ENCODE measurements at places on chromosomes 1 and 21.

GRCh38 chr1:31241321-31241720 lies 1.6 kb upstream of the NKAIN1 start:
- no peak for DNase-seq

DNA sequence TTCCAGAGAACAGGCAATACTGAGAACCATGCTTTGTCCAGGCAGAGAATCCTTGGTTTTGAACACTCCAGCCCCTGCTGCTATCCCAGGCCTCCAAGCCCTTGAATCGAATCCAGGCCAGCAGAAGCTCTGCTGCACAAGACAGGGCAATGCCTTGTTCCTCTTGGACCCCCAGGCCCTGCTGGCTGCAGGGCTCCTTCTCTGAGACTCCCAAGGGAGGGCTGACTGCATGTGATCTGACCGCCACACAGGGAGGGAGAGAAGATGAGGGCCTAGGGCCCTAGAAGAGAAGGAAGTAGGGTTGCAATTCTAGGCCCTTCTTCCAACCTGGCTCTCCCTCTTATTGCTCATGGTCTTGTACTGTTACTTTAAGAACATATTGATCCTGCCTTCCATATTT lies 160.6 kb upstream of the EDN2 start:
- no peak for DNase-seq

DNA sequence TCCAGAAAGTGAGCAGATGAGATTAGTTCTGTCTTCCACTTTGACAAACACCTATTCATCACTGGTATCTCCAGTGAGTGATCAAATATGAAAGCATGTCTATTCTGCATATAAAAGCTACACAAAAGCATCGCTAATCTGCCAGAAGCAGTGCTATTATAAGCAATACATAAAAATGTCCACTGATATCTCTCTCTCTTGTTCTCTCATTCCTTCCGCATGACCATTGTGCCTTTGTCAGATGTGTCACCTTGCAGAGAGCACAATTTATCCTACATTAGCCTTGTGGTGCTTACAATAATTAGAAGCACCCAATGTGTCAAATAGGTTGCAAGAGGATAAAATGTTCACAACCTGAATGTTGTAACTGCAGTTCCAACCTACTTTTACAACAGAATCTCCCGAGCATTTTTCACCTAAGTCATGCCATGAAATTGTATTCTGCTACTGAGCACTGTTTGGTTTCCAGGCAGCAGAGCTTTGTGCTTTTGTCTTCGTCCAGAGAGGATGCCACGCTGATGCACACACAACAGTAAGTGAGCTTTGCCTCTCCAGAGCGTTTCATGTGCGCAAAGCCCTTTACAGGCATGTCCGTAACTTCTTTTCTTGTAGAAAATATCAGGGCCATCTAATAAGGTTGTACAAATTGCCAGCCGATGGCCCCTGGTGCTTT lies 198.7 kb upstream of the PLD5 start:
- no peak for DNase-seq

- DNase-seq: no peak
Measured at GRCh38 chr1:200478945-200479558, 69.2 kb upstream of the ZNF281 start.

GRCh38 chr1:89298461-89298860 lies 25.8 kb upstream of the GBP5 start:
- DNase-seq: no peak

DNA sequence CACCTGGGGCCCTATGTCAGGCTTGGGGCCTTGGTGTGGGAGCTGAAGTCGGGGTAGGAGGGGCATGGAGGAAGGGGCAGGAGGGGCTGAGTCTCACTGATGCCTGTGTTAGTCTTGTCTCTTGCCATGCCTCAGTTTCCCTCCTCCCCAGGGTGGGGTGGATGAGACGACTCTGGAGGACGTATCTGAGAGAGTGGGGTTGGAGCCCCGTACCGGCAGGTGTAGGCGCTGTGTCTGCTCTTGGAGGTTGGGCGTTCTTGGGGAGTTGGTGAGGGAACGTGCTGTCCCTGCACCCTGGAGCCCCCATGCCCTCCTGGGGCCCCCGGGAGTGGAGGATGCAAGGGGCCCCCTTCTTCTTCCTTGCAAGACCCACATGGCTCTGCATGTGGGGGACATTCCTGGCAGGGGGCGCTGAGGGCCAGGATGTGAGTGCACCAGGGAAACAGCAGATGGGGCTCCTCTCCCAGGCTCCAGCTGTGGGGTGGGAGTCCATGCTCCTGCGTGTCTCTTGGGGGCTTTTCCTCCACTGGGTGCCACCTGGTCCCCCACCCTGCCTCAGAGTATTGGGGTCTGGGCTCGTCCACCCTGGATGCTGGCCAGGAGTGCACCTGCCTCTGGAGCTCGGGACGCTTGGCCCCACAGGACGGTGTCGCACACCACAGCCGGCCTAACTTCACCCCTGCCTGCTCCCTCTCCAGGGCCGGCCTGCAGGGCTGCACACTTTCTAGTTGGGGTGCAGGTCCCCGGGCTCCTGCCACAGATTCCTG lies 1.4 kb upstream of the TNFRSF14 start:
- DNase-seq: no peak

DNA sequence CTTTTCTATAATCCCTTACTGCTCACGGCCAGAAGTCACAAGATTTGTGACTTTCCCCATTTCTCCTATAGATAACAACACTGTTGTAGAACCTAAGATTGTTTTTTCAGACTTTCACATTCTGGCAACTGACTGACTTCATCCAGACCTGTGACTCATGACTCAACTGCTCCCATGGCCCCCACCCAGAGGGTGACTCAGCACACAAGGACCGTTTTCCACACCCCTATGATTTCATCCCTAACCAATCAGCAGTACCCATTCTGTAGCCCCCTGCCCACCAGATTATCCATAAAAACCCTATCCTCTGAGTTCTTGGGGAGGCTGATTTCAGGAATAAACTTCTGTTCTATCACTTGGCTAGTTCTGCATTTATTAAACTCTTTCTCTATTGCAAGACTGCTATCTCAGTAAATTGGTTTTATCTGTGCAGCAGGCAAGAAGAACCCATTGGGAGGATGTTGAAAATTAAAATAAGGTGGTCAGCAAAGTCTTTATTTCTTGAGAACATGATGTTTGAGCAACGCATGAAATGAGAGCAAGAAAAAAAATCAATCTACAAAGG lies 79.7 kb downstream of the NGF start:
- no peak for DNase-seq

- DNase-seq: no peak
Measured at GRCh38 chr1:200794506-200795065, 55.9 kb downstream of the CAMSAP2 start.

GRCh38 chr1:195195423-195196057 lies 1412.7 kb downstream of the KCNT2 start:
- DNase-seq: no peak

DNA sequence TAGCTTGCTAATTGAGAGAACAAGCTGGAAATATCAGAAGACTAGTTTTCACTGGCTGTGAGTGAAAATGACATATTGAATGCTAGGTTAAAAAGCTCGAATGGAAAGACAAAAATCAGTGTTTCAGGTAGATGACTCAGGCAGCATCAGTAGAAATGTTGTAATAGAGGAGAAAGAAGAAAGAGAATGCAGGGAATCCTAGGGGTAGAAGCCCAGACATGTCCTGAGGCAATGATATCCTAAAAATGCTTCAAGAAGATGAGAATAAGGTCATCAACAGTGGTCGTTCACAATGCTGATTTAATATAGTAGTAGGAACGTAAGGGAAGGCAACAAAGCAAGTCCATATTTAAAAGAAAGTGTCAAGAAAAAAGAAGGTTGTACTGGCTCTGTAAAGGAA lies 96.7 kb upstream of the HP1BP3 start:
- DNase-seq: no peak

GRCh38 chr1:226846786-226847185 lies 23.6 kb upstream of the PSEN2 start:
- DNase-seq: no peak

GRCh38 chr1:33763406-33763805 lies 100.5 kb upstream of the HMGB4 start:
- no peak for DNase-seq

GRCh38 chr21:45558044-45558721 lies 15.9 kb upstream of the SLC19A1 start:
- DNase-seq: no peak

DNA sequence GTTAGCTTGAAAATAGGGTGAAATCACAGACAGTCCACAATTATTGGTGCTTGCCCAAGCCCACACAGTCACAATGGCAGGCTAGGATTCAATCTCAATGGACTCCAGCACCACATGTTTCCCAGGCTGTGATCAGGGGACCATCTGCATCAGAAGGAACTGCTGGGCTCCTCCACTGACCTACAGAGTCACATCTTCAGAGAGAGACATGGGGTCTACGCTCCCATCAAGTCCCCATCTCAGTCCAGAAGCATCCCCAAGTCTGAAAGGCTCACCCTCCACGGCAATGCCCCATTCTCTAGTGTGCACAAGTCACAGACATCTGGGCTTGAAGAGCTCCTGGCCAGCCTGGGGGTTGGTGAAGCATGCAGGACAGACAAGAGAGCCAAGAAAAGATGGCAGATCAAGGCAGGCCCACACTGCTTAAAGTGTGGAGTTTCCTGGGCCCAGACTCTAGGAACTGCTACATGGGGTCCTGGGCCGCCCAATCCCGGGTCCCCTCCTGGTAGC lies 262.5 kb downstream of the NPHP4 start:
- no peak for DNase-seq

Data from NCI-H82 (cell line).